Stimulated activated CD8-positive, alpha-beta memory T cell treated with anti-CD3 and anti-CD28 coated beads, Interleukin-4, amount 100 ng/mL, for 4 hours (primary cell): ENCODE measurements at places on chromosomes 6 and 20.

DNA sequence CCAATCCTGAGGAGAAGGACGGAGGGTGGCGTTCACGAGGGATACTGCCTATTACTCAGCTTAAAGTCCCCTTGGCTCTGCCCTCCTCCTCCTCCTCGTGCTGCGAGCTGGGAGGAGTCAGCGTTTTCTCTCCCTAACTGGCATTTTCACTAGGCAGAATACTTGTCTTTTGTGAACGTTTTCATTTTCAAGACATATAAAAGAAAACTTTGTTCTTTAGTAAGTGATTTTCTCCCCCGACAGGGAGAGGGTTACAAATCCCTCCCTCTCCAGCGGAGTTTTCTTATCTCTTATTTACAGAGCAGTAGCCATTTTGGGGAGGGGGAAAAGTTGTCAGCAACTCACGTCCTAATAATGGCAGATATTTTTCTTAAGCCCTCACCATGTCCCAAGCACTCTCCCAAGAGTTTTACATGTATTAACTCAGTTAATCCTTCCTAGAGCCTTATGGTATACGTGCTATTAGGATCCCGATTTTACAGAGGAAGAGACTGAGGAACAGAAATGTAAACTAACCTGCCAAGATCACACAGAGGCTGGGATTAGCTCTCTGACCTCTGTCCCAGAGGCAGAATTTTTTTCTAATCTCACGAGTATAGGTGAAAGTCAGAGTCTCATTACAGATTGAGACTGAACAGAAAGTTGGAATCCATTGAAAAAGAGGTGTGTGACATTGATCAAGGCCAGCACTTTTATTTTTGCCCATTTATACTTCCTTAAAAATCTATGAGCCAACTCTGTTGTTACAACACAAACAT lies 30.0 kb upstream of the ZNF217 start:
- DNase-seq, result no peak

DNA sequence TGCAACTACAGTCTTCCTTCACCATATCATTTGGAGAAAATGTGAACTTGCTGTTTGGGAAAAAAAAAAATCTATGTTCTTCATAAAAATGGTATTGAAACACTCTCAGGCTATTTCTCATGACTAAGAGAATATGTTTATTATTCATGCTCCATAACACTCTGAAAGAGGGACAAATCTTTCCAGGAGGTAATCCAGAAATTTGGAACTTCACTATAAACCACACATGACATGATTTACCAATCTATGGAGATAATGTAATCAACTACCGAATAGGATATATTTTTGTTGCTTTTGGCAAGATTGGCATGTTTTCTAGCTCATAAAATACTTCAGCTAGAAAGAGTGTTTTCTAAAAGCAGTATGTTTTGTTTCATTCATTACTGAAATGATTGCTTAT lies 56.3 kb downstream of the THEMIS start:
- no peak for DNase-seq

- DNase-seq, result no peak
Observed at GRCh38 chr6:128886706-128887105, 3.8 kb downstream of the LAMA2 start.

DNA sequence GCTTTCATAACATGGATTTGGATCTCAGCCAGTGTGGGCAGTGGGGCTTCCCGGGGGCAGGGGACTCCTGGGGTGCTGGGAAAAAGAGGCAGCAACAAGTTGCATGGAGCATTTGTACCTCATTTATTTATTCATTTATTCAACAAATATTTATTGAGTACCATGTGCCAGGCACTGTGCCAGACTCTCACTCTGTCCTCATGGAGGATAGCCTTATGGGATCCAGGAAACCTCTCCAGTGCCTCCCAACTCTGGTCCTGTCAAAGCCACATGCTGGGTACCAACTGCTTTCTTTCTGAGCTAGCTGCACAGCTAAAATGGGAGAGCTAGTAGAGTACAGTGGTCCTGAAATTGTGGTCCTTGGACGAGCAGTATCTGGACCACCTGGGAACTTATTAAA lies 87.8 kb upstream of the EPB41L1 start:
- DNase-seq, result no peak

DNA sequence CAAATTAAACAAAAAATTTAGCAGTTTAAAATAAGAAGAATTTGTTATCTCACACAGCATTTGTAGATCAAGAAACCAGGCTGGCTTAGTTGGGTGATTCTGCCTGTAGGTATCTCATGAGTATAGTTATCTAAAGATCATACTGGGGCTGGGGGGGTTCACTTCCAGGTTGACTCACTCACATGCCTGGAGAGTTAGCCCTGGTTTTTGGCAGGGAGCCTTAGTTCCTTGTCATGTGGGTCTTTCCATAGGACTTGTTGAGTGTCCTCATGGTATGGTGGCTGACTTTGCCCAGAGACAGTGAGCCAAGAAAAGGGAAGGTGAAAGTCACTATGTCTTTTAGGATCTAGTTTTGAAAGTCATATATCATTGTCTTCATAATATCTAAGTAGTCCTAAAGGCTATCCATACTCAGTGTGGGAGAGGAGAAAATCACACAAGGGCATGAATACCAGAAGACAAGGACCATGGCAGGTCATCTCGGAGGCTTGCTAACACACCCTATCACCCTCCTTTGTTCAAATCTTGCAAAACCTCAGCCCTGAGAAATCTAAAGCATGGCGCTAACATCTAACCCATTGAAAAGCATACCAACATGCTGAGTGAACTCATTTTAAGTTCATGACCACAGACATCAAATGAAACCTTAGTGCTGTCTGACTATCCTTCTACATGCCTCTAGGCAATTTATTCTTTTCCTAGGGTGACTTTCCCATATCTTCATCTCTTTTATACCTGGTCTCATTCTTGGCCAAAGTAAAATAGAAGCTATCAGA lies 39.2 kb downstream of the CYP24A1 start:
- DNase-seq, result no peak

DNA sequence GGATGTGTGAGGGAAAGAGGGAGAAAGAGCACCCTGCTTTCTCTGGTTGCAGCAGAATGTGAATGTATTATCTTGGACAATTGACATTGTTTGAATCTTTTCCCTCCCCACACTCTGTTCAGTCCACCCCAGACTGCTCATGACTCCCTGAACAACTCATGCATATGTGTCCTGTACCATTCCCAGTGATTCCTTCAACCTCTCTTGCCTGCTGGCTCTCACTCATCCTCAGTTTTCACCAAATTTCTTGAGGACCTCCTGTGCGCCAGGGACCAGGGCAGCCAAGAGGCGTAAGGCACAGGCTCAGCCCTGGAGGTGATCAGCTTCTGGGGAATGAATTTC lies 5.4 kb downstream of the NOX3 start:
- DNase-seq, result no peak

DNA sequence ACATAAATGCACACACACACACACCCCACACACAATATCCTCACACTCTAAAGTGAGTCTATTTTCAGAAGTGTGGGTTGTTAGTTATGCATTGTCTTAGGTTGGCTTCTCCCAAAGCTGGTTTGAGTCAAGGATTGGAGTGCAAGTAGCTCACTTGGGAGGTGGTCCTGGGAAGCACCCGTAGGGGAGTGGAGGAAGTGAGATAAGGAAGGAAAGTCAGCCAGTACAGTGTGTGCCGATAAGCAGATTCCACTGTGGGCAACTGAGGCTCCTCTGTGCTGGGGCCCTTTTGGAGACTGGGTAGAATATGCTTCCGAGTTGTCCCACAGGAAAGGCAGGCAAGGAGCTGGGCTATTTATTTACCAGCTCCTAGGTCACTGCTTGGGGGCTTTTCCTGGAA lies 67.2 kb downstream of the PLCB4 start:
- no peak for DNase-seq

GRCh38 chr6:110415086-110415916 lies at the start of gene DDO:
DDO (minus strand) TSS chr6:110415575; CDS start chr6:110413462, 2,113 bp downstream.
- DNase-seq, result no peak

GRCh38 chr20:18066421-18067333 lies 9.0 kb upstream of the OVOL2 start:
- DNase-seq, result no peak

- DNase-seq, result no peak
Observed at GRCh38 chr6:55822815-55823214, 52.6 kb downstream of the BMP5 start.

- DNase-seq, result no peak
Observed at GRCh38 chr6:109434456-109434855, 6.0 kb downstream of the PPIL6 start.

DNA sequence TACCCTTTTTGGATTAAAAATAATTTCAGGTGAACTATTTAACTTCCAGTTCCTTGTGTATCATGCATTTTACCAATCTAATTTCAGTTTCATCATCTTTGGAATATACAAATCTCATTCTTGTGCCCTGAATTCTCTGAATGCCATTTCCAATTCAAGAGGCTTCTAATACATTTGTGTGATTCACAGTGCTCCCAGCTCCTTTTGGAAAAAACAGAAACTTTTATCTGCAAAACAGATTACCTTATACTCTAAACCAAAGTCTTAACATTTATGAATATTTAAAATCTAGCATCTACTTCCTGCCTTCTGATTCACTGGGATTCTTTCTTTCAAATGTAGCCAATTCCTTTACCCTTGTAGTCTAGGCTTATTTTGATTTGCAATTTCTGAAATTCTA lies 11.1 kb upstream of the PEX7 start:
- DNase-seq, result no peak

- no peak for DNase-seq
Observed at GRCh38 chr6:118260833-118261232, 287.3 kb upstream of the PLN start.

DNA sequence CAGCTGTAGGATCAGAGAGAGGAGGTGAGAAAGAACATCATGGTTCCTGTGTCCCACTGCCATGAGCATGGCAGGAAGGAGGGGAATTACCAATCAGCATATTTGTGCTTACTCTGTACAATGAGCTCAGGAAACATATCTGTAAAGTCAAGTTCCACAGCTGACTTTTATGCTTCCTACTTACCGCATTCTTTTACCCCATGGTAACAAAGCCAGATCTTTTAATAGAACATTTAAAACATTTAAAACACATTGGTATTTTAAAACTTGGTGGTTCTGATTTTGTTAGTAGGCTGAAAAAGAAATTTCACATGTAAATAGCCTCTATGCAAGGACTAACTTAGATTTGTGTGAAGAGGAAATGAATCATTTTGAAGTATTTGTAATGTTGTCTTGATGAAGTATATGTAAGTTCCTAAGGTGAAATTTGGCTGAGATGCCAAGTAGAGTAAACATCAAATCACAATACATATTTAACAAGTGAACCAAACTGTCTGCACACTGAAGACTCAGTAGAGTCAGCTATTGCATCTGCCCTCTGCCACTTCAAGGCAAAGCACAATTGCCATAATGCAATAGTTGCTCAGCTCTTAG lies 114.7 kb downstream of the GJA10 start:
- DNase-seq, result no peak

DNA sequence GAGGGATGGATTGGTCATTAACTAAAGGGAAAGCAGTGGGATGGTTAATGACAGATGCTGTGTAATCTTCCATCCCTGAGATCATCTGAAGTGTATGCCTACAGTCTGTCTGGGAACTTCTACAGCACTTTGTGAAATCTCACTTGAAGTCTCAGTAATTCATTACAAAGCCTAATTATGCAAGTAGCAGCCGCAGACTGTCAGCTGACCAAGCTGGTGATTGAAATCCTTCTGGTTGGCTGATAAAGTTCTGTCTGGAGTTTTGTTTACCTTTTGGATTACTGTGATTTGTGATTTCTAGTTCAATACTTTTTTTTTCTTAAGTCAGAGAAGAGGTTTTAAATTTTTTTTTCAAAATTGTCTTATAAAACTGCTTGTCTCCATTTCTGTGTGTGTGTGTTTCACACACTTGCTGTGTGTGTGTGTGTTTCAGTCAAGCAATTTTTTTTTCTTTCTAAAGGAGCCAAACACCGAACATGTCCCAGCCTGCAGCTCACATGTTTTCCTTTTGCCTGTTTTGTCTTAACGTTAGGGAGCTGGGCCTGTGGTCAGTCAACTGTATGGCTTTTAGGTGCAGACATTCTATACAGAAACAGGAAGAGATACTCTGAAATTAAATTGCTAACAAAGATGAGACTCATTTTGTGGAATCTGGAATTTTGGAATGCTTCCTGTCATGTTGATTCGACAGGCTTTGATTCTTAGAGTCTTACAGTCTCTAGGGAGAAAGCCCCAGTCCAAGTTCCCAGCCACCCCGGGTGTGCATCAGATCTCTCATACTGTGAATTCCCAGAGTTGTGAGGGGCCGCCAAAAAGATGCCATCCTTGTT lies 28.5 kb upstream of the ADGRF4 start:
- DNase-seq, result no peak

GRCh38 chr6:14423330-14423729 lies 305.8 kb downstream of the CD83 start:
- no peak for DNase-seq

- no peak for DNase-seq
Observed at GRCh38 chr20:49790077-49790798, 22.4 kb upstream of the SLC9A8 start.

DNA sequence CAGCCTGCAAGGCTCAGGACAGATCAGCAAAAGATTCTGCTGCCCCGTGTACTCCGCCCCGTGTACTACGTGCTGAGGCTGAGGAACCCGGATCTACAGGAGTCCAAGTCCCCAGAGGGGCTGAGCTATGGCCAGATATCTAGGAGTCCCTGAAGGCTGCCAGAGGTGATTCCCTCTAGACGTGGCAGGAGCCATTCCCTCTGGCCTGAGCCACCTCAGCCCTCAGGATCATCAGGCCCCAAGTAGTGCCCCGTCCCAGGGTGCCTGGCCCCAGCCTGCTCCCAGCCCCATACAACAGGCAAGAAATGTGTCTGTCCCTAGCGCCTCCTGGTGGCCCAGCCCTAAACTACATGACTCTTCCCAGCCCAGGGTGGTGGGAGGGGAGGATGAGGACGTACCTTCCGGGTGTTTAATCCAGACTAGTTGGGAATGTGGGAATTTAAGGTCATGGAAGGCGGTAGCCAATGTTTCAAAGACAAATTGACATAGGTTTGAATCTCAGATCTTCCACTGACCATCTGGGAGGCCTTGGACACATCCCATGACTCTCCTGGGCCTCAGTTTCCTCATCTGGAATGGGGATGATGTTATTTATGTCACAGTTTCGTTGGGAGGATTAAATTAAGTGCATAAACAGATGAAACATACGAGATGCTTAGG lies 49.4 kb upstream of the PTPN1 start:
- DNase-seq, result peak; percentile 51

DNA sequence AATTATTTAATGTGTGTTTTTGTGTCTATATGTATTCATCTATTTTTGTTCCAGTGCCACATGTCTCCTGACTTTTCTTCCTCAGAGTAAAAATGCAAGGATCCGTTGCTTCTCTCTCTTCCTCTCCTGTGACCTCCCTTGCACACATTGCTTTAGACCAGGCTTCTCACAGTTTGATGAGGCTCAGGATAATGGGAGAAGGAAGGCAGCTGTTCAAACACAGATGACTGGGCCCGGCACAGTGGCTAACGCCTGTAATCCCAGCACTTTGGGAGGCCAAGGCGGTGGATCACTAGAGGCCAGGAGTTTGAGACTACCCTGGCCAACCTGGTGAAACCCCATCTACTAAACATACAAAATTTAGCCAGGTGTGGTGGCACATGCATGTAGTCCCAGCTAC lies 241.9 kb downstream of the SAMD5 start:
- DNase-seq, result no peak

GRCh38 chr6:4554645-4555044 lies 221.6 kb upstream of the CDYL start:
- no peak for DNase-seq

GRCh38 chr20:4045741-4046140 lies 30.4 kb upstream of the RNF24 start:
- no peak for DNase-seq

- no peak for DNase-seq
Observed at GRCh38 chr6:72741083-72741482, 119.2 kb downstream of the KCNQ5 start.

GRCh38 chr20:25459111-25459830 lies 51.8 kb downstream of the GINS1 start:
- DNase-seq, result no peak
